CD8-positive, alpha-beta T cell (primary cell): ENCODE measurements at places on chromosomes 11 and 22.

DNA sequence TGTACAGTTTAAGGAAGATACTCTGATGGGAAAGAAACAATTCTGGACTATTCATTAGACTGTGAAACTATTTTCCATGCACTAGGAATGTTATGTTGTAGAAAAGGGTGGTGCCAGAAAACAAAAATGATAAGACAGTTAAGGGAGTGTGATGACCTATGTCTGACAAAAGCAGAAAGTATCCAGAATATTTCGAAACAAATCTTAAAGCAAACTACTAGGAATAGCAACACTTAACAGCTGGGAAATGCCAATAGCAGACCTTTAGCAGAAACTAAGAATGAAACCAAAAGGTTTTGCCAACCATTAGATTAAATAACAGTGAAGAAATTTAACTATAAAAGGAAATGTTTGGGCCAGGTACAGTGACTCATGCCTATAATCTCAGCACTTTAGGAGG, 3.3 kb upstream of the ARHGAP20 start:
- DNase-seq, result no peak

- DNase-seq, result no peak
These were observed 17.7 kb downstream of the TXN2 start for GRCh38 chr22:36463783-36464184.

GRCh38 chr11:44607319-44607962, 42.0 kb downstream of the CD82 start:
- no peak for DNase-seq

GRCh38 chr11:47257517-47258316, at the start of gene NR1H3:
TSS of gene NR1H3 (plus strand) at chr11:47257996. CDS start at chr11:47259217, 1,221 bp downstream.
- DNase-seq, result no peak

GRCh38 chr22:19756288-19757128, 4.1 kb upstream of the TBX1 start:
- DNase-seq, result peak; percentile 82

DNA sequence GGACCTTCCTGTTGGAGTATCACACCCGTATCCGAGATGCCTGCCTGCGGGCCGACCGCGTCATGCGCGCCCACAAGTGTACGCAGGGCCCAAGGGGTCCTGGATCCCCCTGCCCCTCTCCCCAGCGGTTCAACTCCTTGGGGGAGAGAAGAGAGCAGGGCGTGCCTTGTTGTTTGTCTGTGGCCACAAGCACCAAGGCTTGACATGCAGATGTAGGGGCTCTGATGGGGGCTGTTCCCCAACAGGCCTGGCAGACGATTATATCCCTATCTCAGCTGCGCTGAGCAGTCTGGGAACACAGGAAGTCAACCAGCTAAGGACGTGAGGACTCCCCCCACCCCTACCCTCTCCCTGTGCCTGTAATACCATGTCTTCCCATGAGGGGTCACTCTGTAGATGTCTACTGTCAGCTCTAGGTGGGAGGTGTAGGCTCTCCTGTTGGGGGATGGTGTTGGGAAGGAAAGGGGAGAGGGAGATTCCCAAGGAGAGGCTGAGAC, 6.8 kb downstream of the CFL1 start:
- no peak for DNase-seq

GRCh38 chr11:69977951-69978350, 100.2 kb upstream of the ANO1 start:
- DNase-seq, result no peak

DNA sequence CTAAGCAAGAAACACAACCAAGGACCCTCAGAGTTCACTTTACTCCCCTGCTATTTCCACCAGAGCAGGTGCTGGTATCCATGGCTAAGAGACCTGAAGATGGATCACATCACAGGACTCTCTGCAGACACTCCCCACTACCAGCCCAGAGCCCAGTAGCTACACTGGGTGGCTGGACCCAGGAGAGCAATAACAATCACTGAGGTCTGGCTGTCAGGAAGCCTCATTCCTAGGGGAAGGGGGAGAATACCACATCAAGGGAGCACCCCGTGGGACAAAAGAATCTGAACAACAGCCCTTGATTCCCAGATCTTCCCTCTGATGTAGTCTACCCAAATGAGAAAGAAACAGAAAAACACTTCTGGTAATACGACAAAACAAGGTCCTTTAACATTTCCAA, 9.0 kb upstream of the MMP7 start:
- DNase-seq, result no peak

DNA sequence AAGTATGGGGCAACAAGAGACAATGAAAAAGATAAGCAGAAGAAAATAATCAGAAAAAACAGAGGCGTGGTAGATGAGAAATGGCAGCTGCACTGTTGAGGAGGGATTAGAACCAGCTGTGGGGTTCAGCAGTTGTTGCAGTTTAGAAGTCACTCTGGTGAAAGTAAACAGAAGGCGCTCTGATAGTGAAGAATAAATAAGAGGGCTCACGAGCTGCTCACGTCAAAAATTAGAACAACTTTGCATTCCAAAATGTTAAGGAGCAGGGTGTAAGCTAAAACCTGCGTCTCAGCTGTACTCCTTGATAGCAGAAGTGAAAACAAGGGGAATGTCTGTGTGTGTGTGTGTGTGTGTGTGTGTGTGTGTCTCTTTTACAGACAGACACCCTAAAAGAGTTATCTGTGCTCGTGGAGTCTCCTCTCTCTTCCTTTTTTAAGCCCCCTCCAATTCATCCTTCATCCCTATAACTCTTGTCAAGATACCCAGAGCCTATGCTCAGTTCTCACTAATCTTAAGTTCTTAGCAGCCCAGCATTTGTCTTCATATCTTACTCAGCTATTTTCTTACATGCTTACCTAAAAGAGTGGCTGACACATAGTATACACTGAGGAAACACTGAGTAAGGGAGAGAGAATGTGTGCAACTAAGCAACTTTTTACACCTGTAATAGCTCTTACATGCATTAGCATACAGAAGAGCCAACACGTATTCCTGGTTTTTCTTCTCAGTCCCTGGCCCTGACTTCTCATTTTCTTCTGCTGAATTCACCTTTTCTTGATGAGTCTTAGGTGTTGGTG, 8.9 kb downstream of the TTC17 start:
- DNase-seq, result no peak
